ENCODE measurements at places on chromosomes 1 and 21. TPM values are rescaled to one million over a fixed set of nuclear protein-coding genes. Genes with fewer than 3 reads are reported as not detected.

EPS8L3 gene
- polyA plus RNA-seq = not detected

AKR7A2 gene
- polyA plus RNA-seq = 70.0 TPM

KRTAP27-1 gene
- polyA plus RNA-seq = not detected

HMGCS2 gene
- 0.27 TPM for polyA plus RNA-seq

CPTP gene
- 32.0 TPM for polyA plus RNA-seq

GUCA2A gene
- polyA plus RNA-seq = not detected

LCE1B gene
- polyA plus RNA-seq = not detected

AGT gene
- 324 TPM for polyA plus RNA-seq

LCE1F gene
- not detected for polyA plus RNA-seq

BRDT gene
- 0.32 TPM for polyA plus RNA-seq

C1orf226 gene
- polyA plus RNA-seq = 8.8 TPM

OLFML2B gene
- polyA plus RNA-seq = 33.1 TPM

CREG1 gene
- polyA plus RNA-seq = 68.6 TPM

DNA sequence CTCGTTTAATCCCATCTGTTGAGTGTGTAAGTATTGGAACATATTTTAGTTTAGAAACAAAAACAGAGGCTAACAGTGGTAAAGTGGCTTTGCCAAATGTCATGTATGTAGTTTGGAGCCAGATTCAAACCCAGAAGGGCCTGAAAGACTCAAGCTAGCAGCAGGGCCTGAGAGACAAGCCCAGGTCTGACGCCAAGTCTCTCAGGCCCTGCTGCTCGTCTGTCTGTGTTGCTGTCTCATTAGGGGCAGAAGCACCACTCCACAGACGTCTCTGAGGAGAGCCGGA is 8.3 kb downstream of the CITED4 start:
- no peak for DNase-seq

DNA sequence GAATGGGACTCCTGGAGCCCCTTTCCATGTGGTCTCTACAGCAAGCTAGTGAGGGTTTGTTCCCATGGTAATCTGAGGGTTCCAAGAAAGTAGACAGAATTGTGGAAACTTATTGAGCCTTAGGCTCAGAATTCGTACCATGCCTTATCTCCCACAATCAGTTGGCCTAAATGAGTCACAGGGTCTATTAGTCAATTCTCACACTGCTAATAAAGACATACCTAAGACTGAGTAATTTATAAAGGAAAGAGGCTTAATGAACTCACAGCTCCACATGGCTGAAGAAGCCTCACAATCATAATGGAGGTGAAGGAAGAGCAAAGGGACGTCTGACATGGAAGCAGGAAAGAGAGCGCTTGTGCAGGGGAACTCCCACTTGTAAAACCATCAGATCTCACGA is 106.6 kb upstream of the CXADR start:
- DNase-seq = no peak

DNA sequence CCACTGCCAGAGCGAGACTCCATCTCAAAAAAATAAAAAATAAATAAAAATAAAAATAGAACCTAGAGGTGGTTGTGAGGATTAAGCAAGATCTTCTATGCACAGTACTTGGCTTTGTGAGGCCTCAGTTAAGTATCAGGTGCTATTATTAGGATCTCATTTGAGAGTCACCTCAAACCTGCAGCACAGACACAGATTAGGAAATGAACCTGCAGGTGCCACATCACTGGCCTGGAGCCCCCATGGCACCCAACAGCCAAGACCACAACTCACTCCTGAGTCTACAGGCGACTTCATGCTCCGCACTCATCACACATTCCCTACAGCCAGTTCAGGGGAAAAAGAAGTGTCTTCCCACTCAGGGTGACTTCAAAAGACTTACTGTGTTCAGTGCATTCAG is 176.8 kb downstream of the SLC45A1 start:
- DNase-seq = no peak

- DNase-seq = no peak
These were observed 360.8 kb downstream of the MATN1 start for GRCh38 chr1:30362603-30362990.

DNA sequence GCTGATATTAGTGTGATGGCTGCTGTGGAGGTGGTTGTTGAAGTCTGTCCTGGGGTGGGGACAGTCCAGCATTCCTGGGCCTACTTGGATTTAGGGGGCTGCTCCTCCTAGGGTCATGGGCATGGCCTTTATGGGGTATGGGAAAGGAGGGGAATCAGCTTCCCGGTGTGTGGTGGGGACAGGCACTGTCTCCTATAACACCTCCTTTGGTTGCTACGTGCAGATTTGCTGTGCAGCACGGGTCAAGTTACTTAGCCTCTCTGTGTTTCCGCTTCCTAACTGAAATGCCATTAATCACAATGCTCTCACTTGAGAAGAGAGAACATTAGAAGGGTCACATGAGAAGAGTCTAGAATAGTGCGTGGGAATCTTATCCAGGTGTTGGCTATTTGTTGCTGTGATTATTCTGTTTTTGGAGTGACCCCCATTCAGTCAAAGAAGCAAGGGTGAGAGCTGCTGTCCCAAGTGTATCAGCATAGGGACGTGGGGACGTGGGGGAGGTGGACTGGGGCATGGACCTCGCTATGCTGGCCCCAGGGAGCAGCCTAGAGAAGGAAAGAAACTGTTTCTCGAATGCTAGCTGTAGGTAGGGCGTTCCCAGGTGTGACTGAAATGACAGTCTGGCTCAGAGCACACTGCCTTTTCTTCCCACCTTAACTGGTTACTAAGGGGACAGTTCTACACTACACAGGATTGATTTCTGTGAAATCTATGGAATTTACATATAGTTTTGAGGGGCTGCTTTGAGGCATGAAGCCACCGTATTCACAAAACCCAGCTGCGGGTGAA is 19.9 kb downstream of the SOX13 start:
- no peak for DNase-seq

DNA sequence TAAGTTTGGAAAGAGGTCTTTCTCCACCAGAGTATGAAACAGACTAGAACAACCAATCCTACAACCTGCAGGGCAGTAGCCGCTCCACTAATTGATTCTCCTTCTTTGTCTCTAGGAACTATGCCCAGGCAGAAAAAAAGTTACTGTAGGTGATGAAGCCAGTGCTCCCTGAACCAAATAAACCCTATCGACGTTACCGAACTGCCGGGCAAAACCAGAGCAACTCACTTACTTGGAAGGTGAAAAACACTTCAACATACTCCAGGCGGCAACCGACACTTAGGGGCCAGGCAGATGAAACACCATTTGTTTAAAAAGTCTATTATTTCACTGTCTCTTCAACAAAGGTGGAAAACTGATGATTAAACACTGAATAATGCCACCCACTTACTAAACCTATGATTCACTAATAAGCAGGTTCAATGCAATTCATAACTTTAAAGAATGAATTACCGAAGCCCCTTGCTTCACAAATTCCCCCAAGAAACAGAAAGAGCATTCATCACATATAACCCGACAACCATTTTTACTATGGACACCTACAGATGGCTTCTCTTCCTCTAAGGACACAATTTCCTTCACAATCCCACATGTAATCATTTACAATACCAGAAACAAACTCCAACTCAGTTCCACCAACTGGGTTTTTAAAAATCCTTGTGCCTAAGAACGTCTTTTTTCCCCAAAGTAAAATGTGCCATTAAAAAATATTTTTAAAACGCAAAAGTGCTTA is 1.6 kb downstream of the NRIP1 start:
- peak; percentile 32 for DNase-seq

DNA sequence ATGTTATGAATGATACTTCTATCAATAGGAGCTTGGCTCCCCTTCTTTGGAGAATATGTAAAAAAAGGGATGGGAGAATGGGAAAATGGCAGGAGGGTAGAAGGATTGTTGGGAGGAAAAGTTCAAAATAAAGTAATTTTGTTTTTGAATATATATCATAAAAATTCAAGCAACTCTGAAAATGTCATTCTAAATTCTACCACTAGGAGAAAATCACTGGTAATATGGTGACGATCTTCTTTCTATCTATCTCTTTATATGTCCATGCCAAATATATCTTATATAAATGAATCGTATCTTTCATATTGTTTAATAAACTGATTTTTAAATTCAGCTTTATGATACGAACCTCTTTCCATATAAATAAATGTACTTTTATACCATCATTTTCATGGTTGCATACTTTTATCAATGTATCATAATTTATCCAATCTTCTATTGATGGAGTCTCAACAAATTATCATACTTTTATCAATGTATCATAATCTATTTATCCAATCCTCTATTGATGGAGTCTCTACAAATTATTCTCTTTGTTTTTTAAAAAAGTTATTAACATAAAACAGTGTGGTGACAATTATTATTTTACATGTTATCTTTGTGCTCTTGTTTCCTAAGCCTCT is 73.7 kb upstream of the MARK1 start:
- DNase-seq = no peak

DNA sequence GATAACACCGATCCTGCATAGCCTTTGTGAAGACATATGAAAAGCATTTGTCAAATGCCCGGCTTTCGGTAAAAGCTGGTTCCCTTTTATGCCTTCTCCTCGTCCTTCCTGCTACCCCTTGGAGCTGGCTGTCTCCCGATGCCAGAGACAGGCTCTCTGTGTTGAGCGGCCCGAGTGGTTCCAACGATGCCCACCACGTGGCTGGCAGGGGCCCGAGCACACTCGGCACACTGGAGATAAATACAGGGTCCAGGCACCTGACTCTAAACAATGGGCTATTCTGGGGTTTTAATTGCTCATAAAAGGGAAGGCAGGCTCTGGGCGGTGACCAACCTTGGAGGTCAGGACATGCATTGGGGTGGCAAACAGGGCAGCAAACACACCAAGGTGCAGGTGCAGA is 207.1 kb downstream of the HIVEP3 start:
- DNase-seq = no peak

GRCh38 chr1:9482816-9483572 is 56.3 kb upstream of the SLC25A33 start:
- no peak for DNase-seq

DNA sequence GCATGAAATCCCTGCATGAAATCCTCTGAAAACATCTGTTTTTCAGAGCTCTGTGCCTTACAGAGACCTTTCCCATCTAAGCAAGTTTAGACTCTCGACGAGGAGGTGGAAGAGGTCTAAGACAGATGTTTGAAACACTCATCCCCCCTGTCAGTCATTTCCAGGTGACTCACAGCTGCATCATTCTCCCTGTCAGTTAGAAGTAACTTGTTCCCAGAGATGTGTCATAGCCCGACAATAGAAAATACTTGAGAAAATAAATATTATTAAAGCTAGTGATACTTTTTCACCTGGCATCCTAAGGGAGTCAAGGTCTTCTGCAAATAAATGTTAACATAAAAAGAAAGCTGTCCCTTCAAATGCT is 41.6 kb upstream of the SEC16B start:
- no peak for DNase-seq

- peak; percentile 72 for DNase-seq
These were observed at the start of gene TXNDC12 for GRCh38 chr1:52055066-52055865. TXNDC12 (minus strand) TSS chr1:52055191; CDS start chr1:52055096, 95 bp downstream.

DNA sequence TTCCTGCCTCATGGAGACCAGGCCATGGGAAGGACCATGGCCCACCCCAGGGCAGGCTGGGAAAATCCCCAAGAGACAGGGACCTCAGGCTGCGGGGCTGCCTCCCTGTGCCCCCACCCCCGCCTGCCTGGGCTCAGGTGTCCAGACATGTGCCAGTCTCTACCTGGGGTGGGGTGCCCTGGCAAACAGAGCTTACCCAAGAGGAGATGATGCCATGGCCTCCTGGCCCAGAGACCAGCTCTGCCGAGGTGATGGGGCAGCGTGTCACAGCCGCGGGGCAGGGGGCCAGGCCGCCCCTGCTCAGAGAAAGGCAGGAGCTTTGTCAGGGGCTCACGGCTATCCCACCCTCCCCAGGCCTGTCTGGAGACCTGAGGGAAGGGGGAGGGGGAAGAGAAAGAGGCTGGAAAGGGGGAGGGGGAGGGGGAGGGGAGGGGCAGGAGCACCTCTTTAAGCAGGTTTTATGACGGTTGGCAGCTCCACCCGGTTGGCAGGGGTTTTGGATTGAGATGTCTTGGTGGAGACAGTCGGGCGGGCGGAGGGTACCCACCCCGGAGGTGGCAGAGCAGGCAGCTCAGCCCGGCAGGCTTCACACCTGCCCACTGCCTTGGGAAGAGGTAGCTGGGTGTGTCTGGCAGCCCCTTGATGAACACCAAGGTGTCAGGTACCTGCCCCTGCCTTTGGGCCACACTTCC is 101.5 kb upstream of the IFFO2 start:
- DNase-seq = no peak

DNA sequence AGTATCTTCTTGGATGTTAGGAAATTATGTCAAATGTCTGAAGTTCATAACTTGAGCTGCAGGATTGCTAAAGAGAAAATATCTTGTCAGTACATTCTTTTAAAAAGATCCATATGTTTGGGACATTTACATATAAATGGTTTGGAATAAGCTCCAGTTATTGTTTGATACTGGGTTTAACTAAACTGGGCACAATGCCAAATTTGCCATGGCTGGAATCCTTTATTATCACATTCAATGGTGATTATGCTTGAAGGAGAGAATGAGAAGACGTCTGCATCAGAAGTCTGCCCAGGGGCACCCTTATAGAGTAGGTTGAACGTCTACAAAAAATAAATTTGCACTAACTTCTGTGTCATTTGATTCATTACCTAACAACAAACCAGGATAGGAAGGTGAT is 652.5 kb downstream of the AMY1C start:
- DNase-seq = no peak

DNA sequence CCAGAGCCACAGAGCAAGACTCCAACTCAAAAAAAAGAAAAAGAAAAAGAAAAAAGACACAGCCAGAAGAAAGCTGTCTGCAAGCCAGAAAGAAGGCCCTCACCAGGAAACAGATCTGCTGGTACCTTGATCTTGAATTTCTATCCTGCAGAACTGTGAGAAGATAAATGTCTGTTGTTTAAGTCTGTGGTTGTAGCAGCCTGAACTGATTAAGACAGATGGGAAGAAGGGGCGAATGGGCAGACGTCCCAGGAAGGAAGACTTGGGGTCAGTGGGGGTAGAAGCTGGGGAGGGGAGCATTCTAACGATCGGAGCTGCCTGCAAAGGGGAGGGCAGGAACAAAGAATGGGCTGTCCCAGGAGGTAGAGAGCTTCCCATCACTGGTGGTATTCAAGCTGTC is 6.3 kb downstream of the SLC2A7 start:
- DNase-seq = no peak

DNA sequence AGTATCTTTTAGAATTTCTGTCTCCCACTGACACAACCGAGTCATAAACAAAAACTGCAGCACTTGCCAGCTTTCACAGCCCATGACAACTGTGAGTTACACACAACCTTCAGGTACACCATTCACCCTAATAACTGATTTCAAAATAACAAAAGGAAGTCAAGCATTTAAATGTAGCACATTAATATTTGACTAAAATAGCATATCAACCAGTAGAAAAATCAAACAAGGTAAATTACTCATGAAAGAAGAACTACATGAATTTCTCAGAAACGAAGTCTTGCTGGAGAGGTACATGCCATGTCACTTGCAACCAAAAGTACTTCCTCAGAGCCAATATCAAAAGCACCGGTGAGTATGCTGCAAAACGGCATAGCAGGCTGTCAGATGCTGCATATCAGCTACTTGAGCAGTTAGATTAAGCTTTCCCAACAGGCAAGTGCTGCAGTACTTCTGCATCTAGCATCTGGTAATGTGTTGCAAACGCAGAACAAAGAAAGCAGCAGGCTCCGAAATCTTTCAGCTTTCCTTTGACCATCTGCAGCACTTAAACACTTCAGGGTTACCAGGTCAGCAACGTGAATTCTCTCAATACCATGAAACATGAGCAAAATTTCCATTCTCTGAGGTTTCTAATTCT is 223.2 kb downstream of the SMYD3 start:
- peak; percentile 93 for DNase-seq

- DNase-seq = no peak
These were observed 109.5 kb upstream of the ZNF648 start for GRCh38 chr1:182170891-182171461.

GRCh38 chr1:53627031-53627430 is 111.9 kb downstream of the GLIS1 start:
- no peak for DNase-seq
